ENCODE measurements at places on chromosomes 13 and 19. TPM values are rescaled to one million over a fixed set of nuclear protein-coding genes. Genes with fewer than 3 reads are reported as not detected.

DNA sequence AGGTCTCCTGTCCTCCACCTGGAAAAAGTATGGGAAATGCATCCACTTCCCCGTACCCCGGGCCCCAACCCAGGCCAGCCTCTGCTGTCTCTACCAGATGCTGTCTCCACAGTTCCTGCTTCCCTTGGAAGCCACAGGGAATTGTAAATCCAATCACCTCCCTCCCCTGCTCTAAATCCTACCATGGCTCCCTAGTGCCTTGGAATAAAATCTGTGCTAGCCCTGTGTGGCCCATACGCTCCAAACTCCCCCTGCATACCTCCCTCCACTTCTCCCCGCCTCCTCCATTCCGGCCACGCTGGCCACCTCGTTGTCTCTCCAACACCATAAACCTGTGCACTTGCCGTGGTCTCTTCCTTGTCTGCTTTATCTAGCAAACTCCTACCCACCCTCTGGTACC, 31.2 kb downstream of the UNC13A start:
- H3K27ac ChIP-seq: no peak overlapping the region
- H3K27me3 ChIP-seq: peaks cover 3% of the 10 kb centered on the region
- no peak for DNase-seq
- no peaks in the 10 kb centered on the region for H3K4me1 ChIP-seq
- no peaks in the 10 kb centered on the region for H3K36me3 ChIP-seq

RAB11B gene
- 123 TPM for total RNA-seq

GRCh38 chr13:33092073-33092987, 76.1 kb downstream of the KL start:
- H3K4me3 ChIP-seq: no peak overlapping the region
- H3K36me3 ChIP-seq: no peaks in the 10 kb centered on the region

DNA sequence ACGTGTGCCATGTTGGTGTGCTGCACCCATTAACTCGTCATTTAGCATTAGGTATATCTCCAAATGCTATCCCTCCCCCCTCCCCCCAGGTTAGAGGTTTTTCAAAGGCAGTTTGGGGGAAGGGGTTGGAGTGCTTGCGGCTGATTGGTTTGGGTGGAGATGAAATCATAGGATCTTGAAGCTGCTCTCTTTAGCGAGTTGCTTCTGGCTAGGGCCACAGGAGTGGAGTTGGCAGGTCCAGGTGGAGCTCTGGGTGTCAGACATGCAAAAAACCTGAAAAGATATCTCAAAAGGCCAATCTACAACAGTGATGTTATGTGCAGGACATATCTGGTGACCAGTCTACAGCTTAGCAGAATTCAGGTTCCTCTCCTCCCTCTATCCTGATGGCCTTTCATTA, 32.6 kb upstream of the CXCL17 start:
- peaks cover 4% of the 10 kb centered on the region for H3K36me3 ChIP-seq
- H3K4me3 ChIP-seq: no peak overlapping the region
- no peak for DNase-seq
- no peak overlapping the region for H3K27ac ChIP-seq

- no peak overlapping the region for H3K4me3 ChIP-seq
- peaks cover 16% of the 10 kb centered on the region for H3K36me3 ChIP-seq
- DNase-seq: no peak
- no peak overlapping the region for H3K27ac ChIP-seq
- H3K4me1 ChIP-seq: peaks cover 5% of the 10 kb centered on the region
These were observed 91.1 kb downstream of the CDK8 start for GRCh38 chr13:26344980-26345379.

CEACAM4 gene
- not detected for total RNA-seq

- no peak overlapping the region for H3K4me3 ChIP-seq
- DNase-seq: no peak
- H3K27ac ChIP-seq: no peak overlapping the region
- no peaks in the 10 kb centered on the region for H3K27me3 ChIP-seq
These were observed 135.5 kb downstream of the ZAR1L start for GRCh38 chr13:32179708-32180107.

SLC25A41 gene
- 1.1 TPM for total RNA-seq

GRCh38 chr19:48833977-48834376, 2.3 kb downstream of the HSD17B14 start:
- DNase-seq: no peak
- H3K27ac ChIP-seq: peak overlapping the region; percentile 54
- H3K4me3 ChIP-seq: peak overlapping the region; percentile 74

- peak overlapping the region; percentile 93 for H3K4me3 ChIP-seq
- peaks cover 40% of the 10 kb centered on the region for H3K27me3 ChIP-seq
- H3K36me3 ChIP-seq: no peaks in the 10 kb centered on the region
- H3K27ac ChIP-seq: peak overlapping the region; percentile 96
- H3K4me1 ChIP-seq: peaks cover 32% of the 10 kb centered on the region
These were observed 5.8 kb upstream of the TLE2 start for GRCh38 chr19:3034656-3035541.

FCAR gene
- not detected for total RNA-seq

DNA sequence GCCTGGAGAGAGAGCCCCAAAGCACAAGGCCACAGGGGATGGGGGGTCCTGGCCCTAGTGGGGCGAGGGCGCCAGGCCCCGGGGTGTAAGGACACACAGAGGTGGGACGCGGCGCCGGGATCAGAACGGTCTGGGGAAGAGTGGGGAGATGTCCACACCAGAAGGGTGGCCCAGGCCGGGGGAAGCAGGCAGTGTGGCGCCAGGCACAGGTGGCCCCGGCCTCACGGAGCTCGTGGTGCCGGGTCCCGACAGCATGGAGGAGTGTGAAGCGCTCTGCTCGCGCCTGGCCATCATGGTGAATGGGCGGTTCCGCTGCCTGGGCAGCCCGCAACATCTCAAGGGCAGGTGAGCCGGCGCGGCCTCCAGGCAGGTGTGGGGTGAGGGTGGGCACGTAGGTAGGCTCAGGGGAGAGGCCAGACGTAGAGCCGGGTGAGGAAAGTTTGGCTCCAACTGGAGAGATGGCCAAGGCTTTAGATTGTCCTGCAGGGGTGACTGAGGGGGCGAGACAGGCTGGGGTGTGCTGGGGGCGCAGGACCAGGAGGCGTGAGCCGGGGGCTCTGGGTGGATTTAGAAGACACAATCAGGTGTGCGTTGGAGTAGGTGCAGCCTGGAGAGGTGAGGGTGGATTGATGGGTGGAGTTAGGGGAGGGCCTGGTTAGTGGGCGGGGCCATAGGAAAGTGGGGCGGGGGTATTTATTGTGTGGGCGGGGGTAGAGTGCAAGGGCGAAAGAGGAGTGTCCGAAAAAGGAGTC, 2.9 kb upstream of the ARHGAP45 start:
- H3K27me3 ChIP-seq: peaks cover 28% of the 10 kb centered on the region
- H3K4me3 ChIP-seq: peak overlapping the region; percentile 52
- H3K27ac ChIP-seq: no peak overlapping the region
- H3K36me3 ChIP-seq: no peaks in the 10 kb centered on the region
- no peaks in the 10 kb centered on the region for H3K4me1 ChIP-seq
- DNase-seq: no peak

JSRP1 gene
- not detected for total RNA-seq

DNA sequence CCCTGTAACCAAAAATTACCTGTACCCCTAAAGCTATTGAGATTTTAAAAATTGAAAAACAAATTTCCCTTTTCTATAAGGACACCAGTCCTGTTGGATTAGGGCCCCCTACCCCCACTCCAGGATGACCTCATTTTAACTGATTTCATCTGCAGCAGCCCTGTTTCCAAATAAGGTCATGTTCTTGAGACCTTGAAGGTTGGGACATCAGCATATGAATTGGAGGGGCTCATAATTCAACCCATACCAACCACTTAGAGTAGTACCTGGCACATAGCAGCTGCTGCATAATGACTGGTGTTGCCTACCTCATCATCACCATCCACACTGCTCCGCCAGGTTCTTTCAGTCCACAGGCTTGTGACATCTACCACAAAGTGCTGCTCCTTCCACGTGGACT, 17.6 kb downstream of the ZNF71 start:
- H3K4me3 ChIP-seq: no peak overlapping the region
- H3K27me3 ChIP-seq: no peaks in the 10 kb centered on the region
- no peak overlapping the region for H3K27ac ChIP-seq
- peaks cover 89% of the 10 kb centered on the region for H3K36me3 ChIP-seq
- DNase-seq: no peak

C19orf85 gene
- not detected for total RNA-seq

GRCh38 chr19:4641132-4641531, 1.8 kb downstream of the TNFAIP8L1 start:
- no peak for DNase-seq
- no peak overlapping the region for H3K27ac ChIP-seq
- no peak overlapping the region for H3K4me3 ChIP-seq

DNA sequence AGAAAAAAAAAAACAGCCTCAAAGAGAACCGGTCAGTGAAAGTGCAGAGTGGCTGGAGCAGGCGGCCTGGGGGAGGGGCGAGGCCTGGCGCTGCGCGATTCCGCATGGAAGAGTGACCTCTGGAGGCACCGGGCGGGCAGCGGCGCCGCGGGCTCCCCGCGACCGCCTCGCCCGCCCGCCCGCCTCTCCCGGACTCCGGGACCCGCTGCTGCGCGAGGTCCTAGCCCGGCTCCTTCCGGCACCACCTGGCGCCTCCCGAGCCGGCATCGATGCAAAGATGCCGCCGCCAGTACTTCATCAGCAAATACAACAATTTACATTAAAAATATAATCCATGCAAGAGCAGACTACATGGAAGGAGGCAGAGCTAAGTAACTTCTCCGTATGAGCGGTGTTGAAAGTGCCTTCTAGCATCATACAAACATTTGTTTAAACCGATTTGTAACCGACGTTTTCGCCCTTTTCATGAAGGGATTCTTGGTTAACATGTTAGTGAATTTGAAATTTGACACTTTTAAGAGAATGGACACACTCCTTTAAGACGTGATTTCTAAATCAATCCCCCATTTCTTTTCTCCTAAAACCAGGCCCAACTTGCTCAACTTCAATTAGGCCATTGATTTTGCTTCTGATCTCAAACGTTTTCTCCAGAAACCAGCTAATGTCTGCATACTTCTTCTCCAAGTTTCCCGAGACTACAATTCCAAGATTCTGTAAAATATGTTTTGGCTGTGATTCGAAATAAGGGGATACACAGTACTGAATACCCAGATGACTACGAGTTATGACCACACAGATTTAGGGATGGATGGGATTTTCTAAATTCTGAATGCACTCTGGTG, 2.1 kb downstream of the EFNB2 start:
- peaks cover 5% of the 10 kb centered on the region for H3K36me3 ChIP-seq
- peak; percentile 83 for DNase-seq

GRIN3B gene
- 1.00 TPM for total RNA-seq

ZNF433 gene
- total RNA-seq: 8.9 TPM

VASP gene
- total RNA-seq: 73.0 TPM

DNA sequence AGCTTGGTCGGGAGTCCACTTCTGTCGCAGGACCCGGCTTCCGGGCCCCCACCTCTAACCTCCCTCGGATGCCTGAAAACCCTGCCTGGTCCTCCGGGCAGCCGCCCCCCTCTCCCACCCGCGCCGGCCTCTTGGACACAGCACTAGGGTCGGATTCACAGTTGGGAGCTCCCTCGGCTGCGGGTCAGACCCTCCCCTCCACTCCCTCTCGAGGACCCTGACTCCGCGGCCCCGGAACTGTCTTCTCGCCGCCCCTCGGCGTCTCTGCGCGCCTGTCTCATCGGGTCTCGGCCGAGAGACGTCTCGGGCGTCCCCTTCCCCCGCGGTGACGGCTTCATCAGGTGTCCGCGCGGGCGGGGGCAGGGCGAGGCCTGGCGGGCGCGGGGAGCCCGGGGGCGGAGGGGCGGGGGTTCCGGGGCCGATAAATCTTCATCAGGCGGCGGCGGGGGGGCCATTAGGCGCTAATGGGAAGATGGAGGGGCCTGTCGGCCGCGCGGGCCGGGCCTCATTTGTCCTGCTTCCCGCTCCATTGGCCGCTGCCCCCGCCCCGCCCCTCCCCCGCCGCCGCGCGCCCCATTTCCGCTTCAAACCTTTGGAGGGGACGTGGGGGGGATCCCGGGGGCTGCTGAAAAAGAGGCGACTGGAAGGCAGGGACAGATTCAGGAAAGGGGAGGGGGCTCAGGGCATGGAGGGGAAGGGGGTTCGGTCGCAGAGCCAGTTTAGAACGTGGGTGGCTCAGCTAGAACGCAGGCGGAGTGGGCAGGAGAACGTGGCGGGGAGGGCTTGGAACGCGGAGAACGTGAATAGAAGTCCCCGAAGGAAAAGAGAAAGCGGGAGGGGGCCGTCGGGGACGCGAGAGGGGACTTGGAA, 11.8 kb upstream of the ERFL start:
- no peaks in the 10 kb centered on the region for H3K36me3 ChIP-seq
- H3K27me3 ChIP-seq: peaks cover 50% of the 10 kb centered on the region
- H3K4me3 ChIP-seq: peak overlapping the region; percentile 89
- H3K4me1 ChIP-seq: peaks cover 7% of the 10 kb centered on the region

SPC24 gene
- 15.0 TPM for total RNA-seq

GRCh38 chr19:5703819-5704818, 14.0 kb downstream of the RPL36 start:
- DNase-seq: no peak
- peaks cover 5% of the 10 kb centered on the region for H3K36me3 ChIP-seq
- H3K4me1 ChIP-seq: no peaks in the 10 kb centered on the region
- no peaks in the 10 kb centered on the region for H3K27me3 ChIP-seq
- H3K27ac ChIP-seq: no peak overlapping the region
- H3K4me3 ChIP-seq: no peak overlapping the region

DNA sequence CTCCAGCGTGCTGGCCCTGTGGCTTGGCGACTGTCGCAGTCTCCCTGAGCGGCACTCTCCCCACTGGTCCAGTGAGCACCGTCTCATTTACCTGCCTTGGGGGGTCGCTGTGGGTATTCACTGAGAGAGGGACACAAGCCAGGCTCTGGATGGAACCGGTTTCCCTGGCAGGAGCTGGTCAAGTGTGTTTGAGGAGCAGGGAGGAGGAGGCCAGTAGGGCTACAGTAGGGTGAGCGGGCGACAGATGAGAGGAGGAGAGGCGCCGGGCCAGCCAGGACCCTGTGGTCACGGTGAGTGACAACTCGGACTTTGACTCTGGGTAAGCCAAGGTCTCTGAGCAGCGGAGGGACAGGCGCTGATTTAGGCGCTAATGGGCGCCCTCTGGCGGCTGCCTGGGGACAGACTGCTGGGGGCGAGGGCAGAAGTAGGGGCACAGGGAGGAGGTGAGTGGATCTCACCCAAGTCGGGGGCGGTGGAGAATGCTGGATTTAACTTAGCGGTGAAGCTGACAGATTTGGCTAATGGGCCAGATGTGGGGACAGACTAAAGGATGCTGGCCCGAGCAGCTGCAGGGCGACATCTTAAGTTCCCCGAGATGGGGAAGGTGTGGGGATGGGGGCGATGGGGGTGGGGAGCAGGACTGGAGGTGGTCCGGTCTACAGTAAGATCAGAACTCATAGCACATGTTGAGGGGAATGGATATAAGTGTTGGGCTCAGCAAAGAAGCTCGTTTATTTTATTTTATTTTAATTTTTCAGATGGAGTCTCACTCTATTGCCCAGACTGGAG, 4.7 kb upstream of the PRMT1 start:
- H3K4me1 ChIP-seq: peaks cover 11% of the 10 kb centered on the region
- H3K4me3 ChIP-seq: peak overlapping the region; percentile 76
- H3K36me3 ChIP-seq: peaks cover 4% of the 10 kb centered on the region
- peak overlapping the region; percentile 91 for H3K27ac ChIP-seq
- no peaks in the 10 kb centered on the region for H3K27me3 ChIP-seq

All from type B pancreatic cell (in vitro differentiated cells).